ENCODE measurements at places on chromosomes 16 and 17.
A peak's percentile ranks its signal among the peaks of the same experiment; 100 is the strongest.

GRCh38 chr17:20028443-20028842 lies 19.3 kb downstream of the SPECC1 start:
- DNase-seq: no peak

DNA sequence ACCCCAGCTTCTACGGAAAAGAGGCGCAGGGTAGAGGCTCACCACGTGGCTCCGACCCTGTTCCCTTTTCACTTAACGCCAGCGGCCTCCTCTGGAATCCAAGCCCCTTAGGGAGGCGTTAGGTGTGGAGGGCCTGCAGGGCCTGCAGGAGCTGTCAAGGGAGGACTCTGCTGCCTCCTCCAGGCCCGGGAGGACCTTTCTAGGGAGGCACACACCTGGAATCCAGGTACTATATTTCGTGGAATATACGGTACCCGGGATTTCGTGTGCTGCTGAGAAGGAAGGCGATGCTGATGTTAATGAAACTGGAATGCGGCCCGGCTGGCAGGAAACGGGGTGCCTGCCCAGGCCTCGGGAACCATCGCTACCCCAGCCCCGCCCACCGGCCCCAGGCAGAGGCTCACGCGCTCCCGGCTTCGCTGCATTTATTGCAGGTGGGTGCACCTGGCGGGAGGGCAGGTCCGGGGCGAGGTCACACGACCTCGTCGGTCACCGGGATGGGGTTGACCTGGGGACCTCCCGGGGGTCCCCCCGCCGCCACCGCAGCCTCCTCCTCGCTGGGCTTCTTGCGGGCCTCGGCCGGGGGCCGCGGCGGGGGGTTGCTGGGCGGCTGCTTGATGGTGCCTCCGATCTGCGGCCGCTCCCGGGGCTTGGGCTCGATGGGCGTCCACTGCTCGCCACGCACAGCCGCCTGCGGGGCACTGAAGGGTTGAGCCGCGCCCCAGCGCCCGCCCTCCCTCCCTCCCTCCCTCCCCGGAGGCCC lies 4.7 kb downstream of the IL17C start:
- DNase-seq: no peak

- DNase-seq: no peak
Measured at GRCh38 chr16:27241658-27242057, 26.9 kb downstream of the NSMCE1 start.

DNA sequence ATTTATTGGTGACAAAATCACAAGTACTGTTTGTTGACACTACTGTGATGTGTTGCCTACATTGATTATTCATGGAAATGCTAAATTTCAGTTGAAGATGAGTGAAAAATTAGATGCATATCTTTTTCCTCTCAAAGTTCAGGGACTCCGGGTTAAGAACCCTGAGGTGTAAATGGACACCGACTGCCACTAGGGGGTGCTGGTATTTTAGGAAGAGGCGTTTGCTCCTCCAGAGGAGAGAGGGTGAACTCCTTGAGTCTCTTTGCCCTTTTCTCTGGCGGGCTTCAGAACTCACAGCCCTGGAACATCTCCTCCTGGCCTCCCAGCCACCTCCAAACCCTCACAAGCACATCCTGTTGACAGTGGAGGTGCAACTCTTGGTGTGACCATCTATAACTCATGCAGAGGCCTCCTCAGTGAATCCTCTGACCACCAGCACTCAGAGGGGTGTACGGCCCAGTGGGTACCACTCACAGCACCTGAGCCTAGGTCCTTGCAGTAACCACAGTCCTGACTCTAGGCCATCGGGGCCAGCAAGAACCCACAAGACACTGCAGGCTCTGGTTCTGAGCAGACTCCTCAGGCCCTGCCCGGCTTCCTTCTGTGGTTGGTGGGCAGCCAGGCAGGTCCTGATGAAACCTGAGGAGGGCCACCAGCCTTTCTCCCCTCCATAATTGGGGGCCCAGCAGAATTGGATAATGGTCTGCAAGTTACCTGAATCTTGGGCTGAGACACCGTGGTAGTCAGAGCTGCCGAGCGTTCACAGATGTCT lies 26.2 kb upstream of the PIK3R5 start:
- DNase-seq: peak; percentile 64

GRCh38 chr16:70735141-70735979 lies 49.5 kb upstream of the MTSS2 start:
- DNase-seq: no peak

GRCh38 chr16:7990626-7991260 lies 599.6 kb downstream of the TMEM114 start:
- no peak for DNase-seq

DNA sequence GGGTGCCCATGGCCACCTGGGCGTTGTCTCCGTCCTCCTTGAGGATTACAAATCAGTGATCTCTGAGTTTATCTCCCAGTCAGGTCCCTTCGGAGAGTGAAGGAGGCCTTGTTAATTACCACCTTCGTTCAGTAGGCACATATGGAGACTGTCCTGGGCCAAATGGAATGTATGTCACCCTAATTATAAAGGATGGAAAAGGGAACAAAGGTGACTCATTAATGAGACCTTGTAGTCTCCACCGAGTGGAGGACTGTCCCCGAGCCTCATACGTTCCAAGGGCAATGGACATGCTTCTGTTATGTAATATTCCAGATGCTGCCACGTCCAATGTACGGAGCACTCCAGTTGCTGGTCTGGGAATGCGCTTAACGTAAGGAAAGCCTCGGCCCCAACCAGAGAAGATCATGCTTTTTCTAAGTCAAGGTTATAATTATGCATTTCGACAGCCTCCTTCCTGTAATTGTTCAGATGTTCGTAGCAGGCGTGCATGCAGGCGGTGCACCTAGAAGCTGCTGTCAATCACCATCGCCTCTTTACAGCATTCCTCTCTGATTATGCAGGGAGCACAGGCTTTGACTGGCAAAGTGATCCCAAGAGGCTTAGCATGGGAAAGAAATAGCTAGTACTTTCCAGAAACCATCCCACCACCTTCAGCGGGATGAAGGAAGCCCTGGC lies 22.4 kb upstream of the SEC14L1 start:
- DNase-seq: no peak

DNA sequence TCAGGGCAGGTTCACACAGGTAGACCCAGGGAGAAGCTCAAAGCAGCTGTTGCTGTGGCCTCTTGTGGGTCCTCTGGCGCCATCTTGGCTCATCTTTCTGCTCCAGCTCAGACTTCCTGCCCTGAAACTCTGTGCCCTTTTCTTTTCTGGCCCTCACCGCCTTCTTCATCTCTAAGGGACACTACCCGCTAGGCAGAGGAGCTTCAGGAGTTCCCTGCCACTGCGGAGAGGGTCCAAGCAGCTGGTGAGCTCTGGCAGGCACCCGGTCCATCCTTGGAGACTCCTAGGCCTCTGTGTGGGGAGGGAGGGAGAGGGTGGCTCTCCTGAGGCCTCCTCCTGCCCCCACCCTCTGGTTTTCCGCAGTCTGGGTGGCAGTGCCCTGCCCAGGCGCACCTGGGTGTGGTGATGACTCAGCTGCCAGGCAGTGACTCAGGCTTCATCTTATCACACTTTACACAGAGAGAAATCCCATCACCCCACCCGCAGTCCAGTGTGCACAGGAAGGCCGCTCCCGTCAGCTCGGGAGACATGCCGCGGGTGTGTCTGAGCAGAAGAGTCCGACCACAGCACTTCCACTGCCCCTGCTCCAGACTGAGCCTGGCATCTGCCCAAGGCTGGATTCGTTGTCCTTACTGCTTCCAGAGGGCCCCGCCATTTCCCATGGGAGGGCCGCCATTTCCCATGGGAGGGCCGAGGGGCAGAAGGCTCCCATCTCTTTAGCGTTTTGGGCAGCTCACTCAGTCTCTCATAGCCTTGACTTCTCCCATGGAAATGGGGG lies 7.3 kb downstream of the NT5C start:
- DNase-seq: no peak

GRCh38 chr17:36205637-36206485 lies 5.0 kb upstream of the CCL4L2 start:
- DNase-seq: no peak

GRCh38 chr16:75526032-75526790 lies 9.7 kb downstream of the CHST5 start:
- no peak for DNase-seq

DNA sequence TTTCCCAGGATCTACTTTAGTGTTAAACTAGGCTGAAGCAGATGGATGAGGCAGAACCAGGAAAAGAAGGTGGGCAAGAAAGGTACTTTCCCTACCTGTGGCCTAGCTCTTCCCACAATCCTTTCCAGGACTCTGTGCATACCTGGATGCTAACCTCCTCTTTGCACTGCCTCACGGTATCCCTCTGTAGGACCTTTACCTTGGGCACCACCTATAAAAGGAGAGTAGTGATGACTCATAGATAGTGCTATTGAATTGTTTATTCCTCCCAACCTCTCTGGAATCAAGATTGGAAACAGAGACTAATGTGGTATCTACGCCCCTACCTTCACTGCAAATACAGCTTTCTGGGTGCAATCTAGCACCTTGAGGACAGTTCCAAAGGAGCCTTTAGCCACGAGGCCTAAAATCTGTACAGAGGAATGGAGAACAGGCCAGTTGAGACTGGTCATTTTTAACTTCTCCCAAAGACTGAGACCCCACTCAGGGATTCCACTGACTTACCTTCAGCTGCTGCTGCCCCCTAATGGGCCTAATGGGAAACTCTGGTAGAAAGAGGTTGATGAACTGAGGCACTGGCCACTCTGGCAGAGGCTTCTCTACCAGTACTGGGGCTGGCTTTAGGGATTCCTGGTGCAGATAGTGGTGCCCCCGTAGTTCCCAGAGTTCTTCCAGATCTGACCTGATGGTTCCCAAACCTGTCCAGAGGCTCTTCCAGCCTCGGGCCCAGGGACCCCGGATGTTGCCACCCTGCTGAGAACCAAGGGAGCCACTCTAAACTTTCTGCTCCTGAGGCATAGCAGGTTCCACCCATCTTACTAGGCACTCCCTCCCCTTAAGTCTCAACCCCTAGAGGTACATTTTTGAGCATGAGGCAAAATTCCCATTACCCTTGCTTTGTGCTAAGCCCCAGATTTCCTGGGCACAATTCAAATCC lies 781 bp downstream of the RSKR start:
- no peak for DNase-seq

DNA sequence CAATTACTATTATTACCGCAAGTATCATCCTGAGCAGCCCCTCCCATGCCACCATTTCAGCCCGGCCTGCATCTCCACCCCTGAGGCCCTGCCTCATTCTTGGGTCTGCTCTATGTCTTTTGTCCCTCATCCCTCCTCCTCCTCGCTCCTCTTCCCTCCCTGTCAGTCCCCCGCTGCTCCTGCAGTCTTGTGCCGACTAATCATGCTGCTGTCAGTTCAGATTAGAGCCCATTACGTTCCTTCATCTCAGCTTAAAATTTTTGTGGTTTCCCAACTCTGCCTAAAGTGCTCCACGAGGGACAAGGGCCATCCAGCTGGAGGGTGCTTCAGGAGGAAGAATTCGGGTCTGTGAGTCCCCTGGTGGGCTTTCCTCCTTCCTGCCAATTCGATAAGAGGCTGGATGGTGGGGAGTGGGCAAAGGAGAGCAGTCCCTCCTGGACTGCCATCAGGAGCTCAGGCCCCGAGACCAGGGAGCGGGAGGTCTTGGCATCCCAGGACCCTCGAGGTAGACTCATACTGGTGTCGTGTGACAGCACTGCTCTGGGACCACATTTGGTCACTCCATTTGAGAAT lies 32.9 kb upstream of the GOSR2 start:
- DNase-seq: no peak

- no peak for DNase-seq
Measured at GRCh38 chr17:47176389-47176826, 12.7 kb downstream of the CDC27 start.

- DNase-seq: peak; percentile 42
Measured at GRCh38 chr17:45432405-45433158, at the start of gene ARHGAP27. TSS of gene ARHGAP27 (minus strand) at chr17:45432870. CDS start at chr17:45430279, 2,591 bp downstream.

DNA sequence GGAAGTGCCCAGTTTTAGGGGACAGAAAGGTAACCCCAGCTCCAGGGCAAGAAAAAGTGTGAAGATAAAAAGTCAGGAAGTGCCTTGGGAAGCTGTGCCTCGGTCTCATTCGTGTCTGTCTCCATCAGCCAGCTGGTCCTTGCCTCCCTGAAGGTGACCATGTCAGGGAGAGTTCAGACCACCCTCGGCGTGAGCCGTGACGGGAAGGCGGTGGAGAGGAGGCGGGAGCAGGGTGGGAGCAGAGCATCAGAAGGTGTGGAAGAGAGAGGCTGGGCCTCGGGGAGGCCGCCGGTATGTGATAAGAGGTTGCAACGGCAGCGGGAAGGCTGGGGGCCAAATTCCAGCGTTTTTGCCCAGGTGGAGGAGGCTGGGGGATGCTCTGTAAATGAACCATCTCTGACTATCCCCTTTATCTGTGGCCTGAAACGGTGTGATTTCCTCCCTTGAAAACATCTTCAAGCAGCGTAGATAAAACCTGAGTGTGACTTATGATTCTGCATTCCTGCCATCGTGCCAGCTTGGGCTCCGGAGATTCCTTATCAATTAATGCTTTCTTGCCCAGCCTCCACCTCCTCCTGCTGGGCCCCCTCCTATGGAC lies 251.8 kb downstream of the IRF8 start:
- DNase-seq: no peak

DNA sequence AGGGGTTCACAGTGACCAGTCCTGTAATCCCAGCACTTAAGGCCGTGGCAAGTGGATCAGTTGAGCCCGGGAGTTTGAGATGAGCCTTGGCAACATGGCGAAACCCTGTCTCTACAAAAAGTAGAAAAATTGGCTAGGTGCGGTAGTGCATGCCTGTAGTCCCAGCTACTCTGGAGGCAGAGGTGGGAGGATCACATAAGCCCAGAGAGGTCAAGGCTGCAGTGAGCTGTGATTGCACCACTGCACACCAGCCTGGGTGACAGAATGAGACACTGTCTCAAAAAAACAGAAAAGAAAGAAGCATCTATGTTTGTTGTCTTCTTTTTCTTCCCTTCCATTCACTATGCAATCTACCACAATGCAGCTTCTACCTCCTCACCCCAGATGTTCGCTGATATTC lies 151.9 kb upstream of the RBL2 start:
- DNase-seq: no peak

GRCh38 chr17:14360856-14361255 lies 60.0 kb downstream of the HS3ST3B1 start:
- DNase-seq: no peak

GRCh38 chr17:80774146-80774545 lies 217.5 kb upstream of the CHMP6 start:
- DNase-seq: no peak

- DNase-seq: no peak
Measured at GRCh38 chr16:50763211-50763610, 21.3 kb downstream of the CYLD start.

- no peak for DNase-seq
Measured at GRCh38 chr16:57308041-57308440, 23.6 kb upstream of the PLLP start.

- DNase-seq: no peak
Measured at GRCh38 chr16:53022374-53022773, 30.3 kb downstream of the CHD9NB start.

DNA sequence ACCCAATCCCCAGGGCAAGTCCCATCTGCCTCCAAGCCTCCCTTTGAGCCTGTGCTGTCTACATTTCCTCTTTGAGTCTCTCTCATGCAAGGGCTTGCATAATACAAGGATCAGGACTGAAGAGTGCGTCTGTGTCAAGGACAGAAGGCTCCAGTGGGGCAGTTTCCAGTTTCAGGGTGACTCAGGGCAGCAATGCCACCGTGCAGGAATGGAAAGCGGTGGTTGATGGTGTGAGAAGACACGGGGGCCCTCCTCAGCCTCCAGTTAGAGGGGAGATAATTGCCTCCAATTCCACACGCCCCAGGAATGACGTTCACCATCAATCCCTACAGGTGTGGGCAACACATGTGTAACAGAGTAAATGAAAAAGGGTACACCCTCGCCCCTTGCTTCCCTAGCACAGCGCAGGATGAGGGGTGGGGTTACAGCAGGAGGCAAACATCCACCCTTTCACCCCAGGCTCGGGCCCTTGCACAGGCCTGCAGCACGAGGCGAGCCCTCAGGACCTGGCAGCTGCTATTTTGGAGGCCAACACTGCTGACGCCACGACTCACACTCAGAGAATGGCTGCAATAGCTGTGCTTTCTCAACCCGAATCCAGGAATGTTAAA lies 24.8 kb upstream of the SLC25A19 start:
- no peak for DNase-seq
